NCI-H1092 treated with DMSO at 0.1 percent for 48 hours (cell line): ENCODE measurements at places on chromosomes 6 and 20.

DNA sequence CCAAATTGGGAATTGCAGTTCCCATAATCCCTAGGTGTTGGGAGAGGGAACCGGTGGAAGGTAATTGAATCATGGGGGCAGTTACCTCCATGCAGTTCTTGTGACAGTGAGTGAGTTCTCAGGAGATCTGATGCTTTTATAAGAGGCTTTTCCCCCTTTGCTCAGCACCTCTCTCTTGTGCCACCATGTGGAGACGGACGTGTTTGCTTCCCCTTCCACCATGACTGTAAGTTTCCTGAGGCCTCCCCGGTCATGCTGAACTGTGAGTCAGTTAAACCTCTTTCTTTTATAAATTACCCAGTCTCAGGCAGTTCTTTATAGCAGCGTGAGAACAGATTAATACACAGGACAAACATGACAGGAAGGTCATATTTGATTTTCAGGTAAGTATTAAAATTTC, 25.3 kb upstream of the HECA start:
- no peak for DNase-seq

DNA sequence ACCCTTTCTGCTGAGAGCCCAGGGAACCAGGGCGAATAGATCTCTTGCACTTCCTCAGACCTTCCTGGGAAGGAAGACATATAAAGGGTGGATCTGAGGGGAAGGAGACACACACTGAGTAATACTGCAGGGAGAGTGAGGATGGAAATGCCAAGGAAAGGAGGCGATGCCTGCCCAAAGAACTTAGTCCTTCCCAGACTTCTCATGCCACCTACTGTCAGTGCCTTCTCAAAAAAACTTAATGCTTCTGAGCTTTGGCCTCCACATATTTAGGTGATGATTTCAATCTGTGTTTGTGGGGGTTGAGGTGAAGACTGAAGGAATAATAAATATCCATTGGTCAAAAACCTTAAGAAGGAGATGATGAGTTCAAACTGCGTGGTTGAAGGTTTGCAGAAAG, 9.7 kb downstream of the BTN3A1 start:
- DNase-seq = no peak

- DNase-seq = no peak
Measured at GRCh38 chr6:11236076-11236750, 3.7 kb upstream of the NEDD9 start.

GRCh38 chr6:159108426-159108985, 60.7 kb upstream of the FNDC1 start:
- DNase-seq = no peak

DNA sequence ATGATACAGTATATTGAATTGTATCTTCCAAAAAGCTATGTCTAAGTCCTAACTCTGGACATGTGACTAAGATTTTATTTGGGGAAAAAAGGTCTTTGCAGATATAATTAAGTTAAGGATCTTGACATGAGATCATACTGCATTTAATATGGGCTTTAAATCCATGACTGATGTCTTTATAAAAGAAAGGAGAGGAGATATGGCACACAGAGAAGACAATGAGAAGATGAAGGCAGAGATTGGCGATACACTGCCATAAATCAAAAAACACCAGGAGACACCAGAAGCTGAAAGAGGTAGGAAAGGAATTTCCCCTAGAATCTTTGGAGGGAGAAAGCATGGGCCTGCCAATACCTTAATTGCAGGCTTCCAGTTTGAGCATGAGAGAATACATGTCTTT, 1450.2 kb downstream of the HACE1 start:
- DNase-seq = no peak

GRCh38 chr20:40892642-40893041, 136.0 kb upstream of the TOP1 start:
- DNase-seq = no peak

GRCh38 chr20:64048402-64049044, 916 bp downstream of the SOX18 start:
- DNase-seq = no peak

GRCh38 chr6:135167617-135168016, 13.5 kb upstream of the MYB start:
- no peak for DNase-seq

DNA sequence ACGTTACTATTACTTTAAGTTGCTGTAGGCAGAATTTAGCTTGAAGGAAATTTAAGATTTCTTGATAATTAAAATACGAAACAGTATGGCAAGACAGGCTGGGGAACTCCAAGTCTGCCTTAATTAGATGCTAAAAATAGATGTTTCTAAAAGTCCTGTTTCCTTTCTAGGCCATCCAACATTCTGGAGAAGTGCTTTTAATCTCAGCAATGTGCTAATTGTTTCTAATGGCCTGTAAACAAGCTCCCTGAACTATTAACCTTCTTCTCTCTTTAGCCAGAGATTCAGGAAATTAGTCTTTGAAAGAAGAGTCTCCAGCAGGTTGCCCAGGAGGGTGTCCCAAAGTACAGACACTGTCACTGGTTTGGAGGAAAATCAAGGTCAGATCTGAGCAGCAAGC, 677.3 kb upstream of the AGPAT4 start:
- DNase-seq = no peak

- DNase-seq = peak; percentile 69
Measured at GRCh38 chr6:160013987-160014868, 45.3 kb downstream of the IGF2R start.

GRCh38 chr6:134992155-134992554, 42.3 kb upstream of the ALDH8A1 start:
- DNase-seq = no peak

DNA sequence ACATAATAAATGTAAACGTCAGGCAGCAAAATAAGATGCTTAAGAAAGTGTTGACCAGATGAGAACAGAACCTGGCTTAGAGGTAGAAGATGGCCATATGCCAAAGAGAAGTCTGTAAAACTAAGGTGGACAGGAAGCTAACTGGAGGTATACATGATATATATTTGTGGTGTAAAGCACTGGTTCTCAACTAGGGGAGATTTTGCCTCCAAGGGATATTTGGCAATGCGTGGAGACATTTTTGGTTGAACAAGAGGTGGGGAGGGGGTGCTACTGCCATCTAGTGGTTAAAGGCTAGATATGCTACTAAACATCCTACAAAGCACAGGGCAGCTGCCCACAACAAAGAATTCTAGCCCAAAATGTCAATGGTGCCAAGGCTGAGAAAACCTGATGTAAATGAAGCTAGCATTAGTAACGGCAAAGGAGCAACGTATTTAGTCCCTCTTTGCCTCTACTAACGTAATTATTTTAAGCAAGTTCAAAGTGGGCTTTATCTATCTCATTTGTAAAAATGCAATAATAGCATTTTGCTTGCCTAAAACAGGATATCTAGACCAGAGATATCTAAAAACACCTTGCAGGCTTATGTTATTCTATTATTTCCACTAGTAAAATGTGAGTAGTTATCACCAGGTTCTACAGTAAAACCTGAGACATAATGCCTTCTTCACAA, 182.6 kb downstream of the RNGTT start:
- DNase-seq = peak; percentile 54

DNA sequence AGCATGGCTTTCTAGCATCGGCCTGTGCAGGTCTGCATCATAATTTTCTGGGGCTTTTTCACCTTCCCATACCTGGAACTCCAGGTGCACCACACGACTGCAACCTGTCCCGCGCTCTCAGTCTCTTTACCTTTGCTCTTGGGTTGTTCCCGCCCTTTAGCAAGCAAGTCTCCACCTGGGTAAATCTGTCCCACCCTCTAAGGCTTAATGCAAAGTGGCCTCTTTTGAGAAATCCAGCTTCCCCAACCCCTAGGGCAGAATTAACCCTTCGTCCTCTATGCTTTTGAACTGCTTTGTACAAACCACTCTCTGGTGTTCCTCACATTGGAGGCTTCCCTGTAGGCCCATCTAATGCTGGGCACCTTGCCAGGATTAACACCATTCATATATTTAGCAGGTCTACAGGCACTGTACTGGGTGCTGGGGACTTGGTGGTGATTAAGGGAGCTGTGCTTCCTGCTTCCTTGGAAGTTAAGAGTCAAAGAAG, 2.8 kb downstream of the ITPR3 start:
- DNase-seq = no peak

- DNase-seq = no peak
Measured at GRCh38 chr20:52552181-52552872, 360.7 kb upstream of the ZFP64 start.

DNA sequence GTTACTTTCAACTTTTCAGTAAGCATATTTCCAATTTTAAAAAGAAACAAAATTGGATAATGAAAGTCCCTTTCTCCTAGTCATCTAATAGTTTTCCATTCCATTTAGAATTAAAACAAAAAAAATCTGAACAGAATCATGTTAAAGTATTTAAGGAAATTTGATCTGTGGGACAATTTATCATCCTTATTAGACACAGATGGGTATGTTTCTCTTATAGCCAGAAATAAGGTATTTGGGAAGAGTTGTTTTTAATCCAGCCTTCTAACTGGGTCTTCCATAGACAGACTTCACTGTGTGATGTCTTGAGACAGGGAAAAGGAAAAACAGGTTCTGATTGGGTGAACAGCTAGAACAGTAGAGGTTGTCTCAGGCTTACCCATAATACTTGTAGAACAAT, 39.5 kb upstream of the STXBP5 start:
- no peak for DNase-seq

DNA sequence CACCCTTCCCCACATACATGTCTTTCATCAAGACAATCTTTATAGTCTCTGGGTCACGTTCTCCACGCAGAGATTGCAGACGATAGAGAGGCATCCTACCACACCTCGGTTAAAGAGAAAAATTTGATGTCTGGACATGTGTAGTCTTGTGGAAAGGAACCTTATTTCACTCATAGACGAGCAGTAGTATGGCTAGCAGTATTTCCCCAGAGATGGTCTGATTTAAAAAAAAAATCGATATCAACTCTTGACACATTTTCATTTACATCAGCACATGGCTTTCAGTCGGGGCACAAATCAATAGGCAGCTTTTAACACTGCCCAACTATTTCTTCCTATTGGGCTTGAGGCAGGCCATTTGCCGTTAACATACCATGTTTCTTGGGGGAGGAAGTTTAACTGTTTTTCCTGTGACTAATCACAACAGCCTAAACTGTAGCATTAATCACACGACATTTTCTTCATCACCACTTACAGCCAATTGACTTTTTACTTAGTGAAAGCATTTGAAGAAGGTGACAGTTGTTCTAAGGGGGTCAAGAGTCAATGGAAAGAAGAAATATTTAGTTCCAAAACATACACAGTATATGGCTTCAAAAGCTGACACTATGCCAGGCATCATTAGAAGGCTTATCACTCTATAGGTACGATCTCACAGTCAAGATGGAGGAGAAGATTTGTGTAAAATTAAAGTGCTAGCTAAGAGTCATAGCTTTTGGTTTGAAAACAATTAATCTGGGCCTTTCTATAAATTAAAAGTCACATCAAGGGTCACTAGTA, 129.5 kb upstream of the HDAC2 start:
- no peak for DNase-seq

DNA sequence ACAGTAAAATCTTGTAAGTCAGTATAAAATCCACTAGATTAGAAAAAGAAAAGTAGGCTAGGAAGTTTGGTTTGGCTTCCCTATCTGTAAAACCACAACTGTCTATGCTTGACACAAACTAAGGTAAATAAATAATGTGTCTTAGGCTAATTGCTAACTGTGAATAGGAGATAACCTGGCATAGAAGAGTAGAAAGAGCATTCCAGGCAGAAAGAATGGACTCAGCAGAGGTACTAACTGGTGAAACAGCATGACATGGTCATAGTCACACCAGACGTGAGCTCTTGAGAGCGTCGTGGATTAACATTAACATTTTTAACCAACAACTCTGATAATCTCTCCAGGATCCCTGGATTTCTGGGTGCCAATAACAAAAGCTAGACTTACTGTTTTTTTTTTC, 8.7 kb upstream of the WTAP start:
- no peak for DNase-seq

GRCh38 chr6:40810171-40810570, 223.0 kb upstream of the LRFN2 start:
- DNase-seq = no peak

GRCh38 chr20:40154514-40154913, 534.5 kb downstream of the MAFB start:
- DNase-seq = no peak

GRCh38 chr6:17470202-17470937, 77.0 kb downstream of the CAP2 start:
- no peak for DNase-seq

DNA sequence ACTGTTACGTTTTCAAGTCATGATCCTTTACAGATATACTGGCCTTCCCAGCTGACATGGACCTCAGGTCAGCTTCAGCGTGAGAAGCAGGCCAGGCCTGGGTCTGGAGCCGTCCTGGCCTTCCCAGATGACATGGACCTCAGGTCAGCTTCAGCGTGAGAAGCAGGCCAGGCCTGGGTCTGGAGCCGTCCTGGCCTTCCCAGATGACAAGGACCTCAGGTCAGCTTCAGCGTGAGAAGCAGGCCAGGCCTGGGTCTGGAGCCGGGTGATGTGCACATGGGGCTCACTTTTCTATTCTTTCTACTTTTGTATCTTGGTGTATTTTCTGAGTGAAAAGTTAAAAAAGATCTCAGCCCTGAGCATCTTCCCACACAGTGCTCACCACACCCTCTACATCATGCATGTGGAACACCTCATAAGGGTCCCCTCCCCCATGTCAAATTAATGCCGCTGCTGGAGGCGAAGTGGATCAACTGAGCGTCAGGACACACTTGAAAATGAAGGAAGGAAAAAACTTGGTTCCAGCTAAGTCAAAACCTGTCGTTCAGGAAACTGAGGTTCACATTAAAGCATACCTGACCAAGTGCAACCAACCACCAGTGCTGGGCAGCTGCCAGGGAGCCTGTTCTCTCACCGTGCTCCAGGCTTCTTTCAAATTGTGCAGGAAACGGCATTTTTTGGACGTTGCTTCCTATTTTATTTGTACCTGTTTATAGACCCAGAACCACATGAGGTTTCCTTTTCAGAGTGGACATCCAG, 32.2 kb downstream of the KIF25 start:
- no peak for DNase-seq

DNA sequence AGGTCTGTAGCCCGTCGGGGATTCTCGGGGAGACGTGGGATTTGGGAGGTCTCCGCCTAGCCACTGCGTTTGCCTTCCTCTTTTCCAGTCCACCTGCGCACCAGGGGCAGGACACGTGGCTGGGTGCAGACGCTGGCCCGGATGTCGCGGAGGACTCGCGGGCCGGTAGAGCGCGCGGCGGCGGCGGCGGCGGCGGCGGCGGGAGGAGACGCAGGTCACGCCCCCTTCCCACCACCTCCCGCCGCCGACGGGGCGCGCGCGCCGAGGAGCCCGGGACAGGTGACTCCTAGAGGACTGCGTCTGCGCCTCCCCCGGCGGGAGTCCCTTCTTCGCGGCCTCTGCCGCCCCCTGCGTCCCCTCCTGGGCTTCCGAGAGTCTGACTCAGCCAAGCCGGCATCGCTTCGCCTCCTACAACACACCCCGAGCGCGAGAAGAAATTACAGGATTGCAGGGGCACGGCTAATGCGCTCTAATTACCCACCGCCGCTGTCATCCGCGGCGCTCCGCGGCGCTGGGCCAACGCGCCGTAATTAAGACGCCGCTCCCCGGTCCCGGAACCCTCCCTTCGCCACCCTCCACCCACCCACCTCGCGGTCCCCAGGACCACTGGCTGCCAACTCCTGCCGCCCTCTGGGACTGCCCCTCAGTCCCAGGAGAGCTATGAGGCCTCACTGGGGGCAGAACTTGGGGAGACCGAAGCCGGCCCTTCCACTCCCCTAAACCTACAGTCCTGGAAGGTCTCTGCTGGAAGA, 124.5 kb downstream of the MRPL14 start:
- DNase-seq = peak; percentile 75
